Stimulated activated CD8-positive, alpha-beta memory T cell treated with anti-CD3 and anti-CD28 coated beads, Interleukin-4, amount 100 ng/mL, for 24 hours (primary cell): ENCODE measurements at places on chromosomes 12 and 14.

DNA sequence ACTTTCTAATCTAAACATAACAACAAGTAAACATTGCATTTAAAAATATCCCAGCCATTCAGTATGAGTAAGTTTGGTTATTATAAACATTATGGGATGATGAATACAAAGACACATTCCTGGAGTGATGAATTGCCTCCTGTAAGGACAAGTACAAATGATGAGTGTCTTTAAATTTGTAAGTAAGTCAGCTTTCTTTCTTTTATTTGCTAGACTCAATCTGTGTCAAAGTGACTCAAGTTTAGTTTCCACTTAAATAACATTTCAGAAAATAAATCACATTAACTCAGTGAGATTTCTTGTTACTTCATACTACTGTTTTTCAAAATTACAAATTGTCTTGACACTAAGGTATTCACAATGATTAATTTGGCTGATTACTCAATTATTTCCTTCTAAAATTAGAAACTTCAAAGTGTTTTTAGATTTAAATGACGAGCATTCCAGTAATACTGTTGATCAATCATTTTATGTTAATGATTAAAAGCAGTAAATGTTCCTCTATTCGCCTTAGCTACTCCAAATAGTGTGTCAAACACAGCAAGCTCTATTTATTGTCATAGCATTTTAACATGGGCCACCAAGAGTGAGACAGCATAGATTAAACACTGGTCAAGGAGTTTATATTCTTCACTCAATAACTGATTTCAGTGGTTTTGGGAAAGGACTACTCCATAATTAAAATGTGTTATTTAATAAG lies 658.0 kb upstream of the MDGA2 start:
- DNase-seq: no peak

GRCh38 chr12:60337839-60338549 lies 742.2 kb downstream of the SLC16A7 start:
- no peak for DNase-seq

DNA sequence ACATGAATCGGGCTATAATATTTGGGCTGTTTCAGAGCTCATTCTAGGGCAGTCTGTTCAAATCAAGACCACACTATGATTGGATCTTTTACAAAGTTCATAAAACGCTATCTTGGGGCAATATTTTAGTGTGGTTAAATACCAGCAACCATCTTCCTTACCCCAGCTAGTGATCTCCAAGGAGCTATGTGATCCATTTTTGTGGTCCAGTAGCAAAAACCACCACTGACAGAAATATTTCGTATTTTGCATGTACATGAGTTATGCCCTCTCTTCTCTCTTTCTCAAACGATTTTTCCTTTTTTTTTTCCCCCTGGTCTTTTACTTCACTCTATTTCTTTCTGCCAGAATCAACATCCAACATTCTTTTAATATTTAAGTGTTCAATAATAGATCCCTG lies 280.6 kb upstream of the KITLG start:
- no peak for DNase-seq

GRCh38 chr12:116201908-116202307 lies 75.6 kb downstream of the MED13L start:
- no peak for DNase-seq

- no peak for DNase-seq
These were observed 57.4 kb downstream of the ACSM4 start for GRCh38 chr12:7361265-7361664.

GRCh38 chr12:56206452-56207166 lies 15.1 kb downstream of the RNF41 start:
- no peak for DNase-seq

GRCh38 chr12:8950221-8950527 lies 729 bp upstream of the M6PR start:
- DNase-seq: no peak

DNA sequence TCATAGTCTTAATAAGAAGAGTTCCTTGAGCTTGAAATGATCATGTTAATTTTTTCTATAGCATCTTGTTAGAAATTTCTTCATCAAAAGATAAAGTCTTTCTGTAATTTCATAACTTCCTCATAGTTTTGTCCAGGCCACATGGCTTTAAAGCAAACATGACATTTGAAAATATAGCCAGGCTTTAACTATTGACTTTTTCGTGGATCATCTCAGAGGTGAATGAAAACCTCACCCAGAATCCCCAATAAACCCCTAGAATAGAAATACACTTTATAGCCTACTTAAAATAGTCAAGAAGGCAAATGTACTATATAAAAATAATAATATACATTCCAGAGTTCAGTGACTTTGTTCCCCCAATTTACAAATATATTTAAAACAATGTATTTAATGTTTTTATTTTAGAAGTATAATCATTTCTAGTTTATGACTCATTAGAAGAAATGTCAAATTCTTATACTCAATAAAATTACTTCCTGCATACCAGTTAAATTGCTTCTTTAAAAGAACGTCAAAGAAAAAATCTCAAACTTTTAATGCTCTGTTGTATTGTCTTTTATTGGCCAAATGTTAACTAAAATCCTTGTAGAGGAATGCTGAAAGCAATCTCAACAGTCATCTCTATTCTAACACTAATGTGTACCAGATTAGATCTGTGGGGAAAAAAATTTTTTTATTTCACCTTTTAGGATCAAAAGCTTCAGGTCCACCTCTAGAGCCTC lies 21.6 kb downstream of the EXOC5 start:
- no peak for DNase-seq

DNA sequence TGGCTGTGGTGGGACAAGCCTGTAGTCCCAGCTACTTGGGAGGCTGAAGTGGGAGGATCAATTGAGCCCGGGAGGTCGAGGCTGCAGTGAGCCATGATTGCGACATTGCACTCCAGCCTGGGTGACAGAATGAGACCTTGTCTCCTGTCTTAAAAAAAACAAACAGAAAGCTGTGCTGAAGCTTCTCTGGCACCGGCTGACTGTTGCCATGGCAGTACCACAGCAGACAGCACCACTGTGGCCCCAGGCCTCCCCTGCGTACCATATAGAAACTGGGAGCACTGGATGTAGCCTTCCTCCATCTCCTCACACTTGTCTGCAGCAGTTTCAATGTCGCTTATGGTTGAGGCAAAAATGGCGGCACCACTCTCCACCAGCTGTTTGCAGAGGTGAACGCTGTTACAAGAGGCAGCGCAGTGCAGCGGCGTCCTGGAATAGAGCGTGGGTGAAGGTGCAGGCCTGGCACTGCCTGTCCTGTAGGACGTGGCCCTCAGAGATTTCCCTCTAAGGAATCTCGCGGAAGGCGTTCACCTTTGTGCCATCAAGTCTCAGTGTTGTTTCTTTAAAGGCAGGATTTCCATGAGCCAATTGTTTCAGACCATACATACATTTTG lies 21.9 kb downstream of the ZFYVE21 start:
- no peak for DNase-seq

GRCh38 chr14:62062645-62063044 lies 300.4 kb downstream of the SNAPC1 start:
- DNase-seq: no peak

DNA sequence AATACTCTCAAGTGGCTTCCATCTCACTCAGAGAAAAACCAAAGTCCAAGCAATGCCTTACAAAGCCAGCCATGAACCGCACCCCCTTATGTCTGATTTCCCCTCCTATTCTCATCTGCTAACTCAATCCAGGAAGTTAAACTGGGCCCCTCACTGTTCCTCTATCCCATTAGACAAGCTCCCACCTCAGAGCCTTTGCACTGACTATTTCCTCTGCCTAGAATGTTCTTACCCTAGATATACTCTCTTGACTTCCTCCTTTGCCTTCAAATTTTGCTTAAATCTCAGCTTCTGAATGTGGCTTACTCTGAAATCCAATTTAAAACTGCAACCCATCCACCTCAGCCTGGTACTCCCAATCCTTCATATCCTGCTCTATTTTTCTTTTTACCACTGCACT lies 257.0 kb upstream of the USP15 start:
- no peak for DNase-seq

GRCh38 chr12:81440001-81440400 lies 319.1 kb downstream of the PPFIA2 start:
- no peak for DNase-seq
